Stimulated activated CD4-positive, alpha-beta T cell treated with anti-CD3 and anti-CD28 coated beads, Interleukin-4, amount 100 ng/mL, for 1 hour (primary cell): ENCODE measurements at places on chromosomes 12 and 14.

GRCh38 chr12:88914967-88915366, 334.7 kb upstream of the KITLG start:
- DNase-seq, result no peak

GRCh38 chr12:100593490-100593889, 20.0 kb downstream of the GAS2L3 start:
- no peak for DNase-seq

DNA sequence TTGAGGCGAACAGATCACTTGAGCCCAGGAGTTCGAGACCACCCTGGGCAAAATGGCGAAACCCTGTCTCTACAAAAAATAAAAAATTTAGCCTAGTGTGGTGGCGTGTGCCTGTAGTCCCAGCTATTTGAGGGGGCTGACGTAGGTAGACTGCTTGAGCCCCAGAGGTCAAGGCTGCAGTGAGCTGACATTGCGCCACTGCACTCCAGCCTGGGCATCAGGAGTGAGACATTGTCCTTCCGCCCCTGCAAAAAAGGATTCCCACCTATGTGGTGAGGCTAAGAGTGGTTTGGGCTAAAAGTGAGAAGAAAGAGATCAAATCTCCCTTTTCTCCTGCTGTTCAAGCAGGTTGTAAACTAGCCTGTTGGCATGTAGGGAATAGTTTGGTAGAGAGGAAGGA, 5.0 kb upstream of the KTN1 start:
- DNase-seq, result no peak

DNA sequence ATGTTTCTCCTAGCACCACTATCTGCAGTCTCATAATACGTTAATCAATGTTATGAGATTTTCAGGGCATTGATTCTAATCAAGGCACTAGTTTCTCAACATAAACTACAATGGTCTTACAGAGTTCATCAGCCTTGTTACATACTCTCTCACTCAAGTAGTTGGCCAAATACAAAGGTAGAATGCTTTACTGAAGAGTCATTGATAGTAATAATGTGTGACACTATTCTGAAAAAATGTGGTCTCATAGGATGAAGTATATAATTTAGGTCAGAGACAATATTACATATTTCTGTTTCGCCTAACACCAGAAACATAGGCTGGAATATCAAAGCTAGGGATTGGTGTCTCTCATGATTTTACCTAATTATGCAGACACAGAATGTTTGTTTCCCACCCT, 35.2 kb upstream of the MDGA2 start:
- no peak for DNase-seq

DNA sequence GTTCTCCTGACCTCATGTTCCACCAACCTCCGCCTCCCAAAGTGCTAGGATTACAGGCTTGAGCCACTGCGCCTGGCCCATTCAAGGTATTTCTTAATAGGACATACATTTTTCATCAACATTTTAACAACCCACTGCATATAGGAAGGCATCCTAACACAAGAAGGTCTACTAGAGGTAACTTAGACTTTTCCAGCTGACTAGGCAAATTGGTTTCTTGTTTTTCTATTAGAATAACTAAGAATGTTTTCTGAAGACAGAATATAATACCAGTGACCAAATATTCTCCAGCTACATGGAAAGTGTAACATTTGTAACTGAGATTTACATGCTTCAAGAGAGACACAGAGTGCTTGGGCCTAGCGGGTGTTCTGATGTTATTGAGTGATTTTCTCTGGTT, 14.2 kb upstream of the PRB4 start:
- DNase-seq, result no peak

- DNase-seq, result no peak
These were observed 22.4 kb upstream of the CLEC2D start for GRCh38 chr12:9646794-9647781.

DNA sequence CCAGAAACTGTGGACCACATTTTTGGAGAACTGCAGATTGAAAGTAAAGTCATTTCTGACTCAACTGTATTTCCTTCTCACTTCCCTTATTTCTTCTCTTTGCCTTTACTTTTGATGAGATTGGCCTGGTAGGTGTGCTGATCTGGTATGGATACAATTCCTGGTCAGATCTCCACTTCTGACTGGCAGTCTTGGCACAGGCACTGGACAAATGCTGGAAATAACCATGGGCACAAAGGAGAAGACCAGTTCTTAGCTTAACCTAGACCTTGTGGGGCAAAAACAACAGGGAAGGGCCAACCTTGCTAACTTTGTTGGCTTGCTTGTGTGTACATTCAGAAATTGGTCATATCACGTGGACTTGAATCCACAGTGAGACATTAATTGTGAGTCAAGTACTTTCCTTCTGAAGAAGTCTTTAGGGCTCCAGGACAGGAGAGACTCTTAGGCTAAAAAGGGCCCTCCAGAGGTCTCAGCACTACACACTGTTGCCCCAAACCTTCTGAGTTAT, 75.0 kb downstream of the DIP2B start:
- no peak for DNase-seq
